ENCODE measurements at places on chromosomes 4 and X.

DNA sequence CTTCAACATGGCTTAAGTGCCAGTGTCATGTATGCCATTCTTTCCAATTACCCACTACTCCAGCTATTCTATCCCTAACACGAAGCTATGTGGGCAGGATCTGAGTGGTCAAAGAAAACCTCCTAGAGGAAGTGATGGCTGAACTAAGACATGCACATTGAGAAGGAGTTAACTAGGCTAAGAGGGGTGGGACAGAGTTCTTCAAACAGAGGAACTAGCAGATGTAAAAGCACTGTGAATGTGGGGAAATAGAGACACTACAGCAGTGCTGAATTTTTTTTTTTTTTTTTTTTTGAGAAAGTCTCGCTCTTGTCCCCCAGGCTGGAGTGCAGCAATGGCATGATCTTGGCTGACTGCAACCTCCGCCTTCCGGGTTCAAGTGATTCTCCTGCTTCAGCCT, 6.2 kb downstream of the JCHAIN start:
- DNase-seq: no peak

GRCh38 chr4:175947117-175947722, 118.4 kb upstream of the WDR17 start:
- DNase-seq: no peak

GRCh38 chrX:111262086-111262485, 8.2 kb downstream of the CAPN6 start:
- DNase-seq: no peak

GRCh38 chr4:100130491-100130890, 59.8 kb downstream of the DDIT4L start:
- no peak for DNase-seq

DNA sequence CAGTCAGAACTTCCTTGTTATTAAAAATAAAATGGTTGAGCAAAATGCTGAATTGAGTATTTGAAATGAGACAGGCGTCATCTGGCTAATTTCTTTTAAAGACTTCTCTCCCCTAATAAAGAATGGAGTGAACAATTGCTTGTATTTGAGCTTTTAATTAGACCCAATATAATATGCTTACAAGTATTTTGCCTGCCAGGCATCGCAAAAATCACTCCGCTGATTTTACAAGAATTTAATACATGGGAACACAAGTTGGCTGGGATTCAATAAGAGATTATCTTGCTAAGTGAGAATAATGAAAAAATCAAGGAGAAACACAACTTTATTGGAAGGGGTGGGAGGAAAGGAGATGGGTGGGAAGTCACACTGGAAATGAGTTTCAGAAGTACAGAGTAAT, 52.3 kb downstream of the KLF3 start:
- no peak for DNase-seq

DNA sequence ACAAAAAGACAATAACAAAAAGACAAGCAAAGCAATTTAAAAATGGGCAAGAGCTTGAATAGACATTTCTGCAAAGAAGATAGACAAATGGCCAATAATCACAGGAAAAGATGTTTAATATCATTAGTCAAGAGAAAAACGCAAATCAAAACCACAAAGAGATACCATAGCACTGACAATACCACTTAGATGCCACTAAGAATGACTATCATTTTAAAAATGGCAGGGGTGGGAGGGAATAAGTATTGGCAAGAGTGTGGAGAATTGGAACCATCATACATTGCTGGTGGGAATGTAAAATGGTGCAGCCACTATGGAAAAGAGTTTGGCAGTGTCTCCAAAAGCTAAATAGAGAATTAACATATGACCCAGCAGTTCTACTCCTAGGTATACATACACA, 15.1 kb upstream of the EXOC1 start:
- DNase-seq: peak; percentile 26

DNA sequence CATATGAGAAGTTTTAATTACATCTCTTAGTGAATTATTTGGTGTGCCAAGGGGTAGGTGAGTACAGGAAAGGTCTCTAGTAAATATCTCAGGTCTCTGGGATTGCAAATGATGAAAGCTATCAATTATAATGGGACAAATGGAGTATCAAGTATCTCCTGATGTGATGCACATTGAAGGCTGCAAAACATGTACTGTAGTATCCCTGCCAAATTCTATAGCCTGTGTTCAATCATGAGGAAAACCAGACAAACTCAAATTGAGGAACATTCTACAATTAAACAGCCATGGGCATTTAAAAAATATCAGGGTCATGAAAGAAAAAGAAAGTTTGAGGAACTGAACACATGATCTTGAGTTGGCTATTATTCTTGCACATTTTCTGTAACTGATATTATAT, 665.4 kb upstream of the PABPC4L start:
- no peak for DNase-seq

GRCh38 chr4:57190601-57191481, 80.7 kb upstream of the IGFBP7 start:
- no peak for DNase-seq

DNA sequence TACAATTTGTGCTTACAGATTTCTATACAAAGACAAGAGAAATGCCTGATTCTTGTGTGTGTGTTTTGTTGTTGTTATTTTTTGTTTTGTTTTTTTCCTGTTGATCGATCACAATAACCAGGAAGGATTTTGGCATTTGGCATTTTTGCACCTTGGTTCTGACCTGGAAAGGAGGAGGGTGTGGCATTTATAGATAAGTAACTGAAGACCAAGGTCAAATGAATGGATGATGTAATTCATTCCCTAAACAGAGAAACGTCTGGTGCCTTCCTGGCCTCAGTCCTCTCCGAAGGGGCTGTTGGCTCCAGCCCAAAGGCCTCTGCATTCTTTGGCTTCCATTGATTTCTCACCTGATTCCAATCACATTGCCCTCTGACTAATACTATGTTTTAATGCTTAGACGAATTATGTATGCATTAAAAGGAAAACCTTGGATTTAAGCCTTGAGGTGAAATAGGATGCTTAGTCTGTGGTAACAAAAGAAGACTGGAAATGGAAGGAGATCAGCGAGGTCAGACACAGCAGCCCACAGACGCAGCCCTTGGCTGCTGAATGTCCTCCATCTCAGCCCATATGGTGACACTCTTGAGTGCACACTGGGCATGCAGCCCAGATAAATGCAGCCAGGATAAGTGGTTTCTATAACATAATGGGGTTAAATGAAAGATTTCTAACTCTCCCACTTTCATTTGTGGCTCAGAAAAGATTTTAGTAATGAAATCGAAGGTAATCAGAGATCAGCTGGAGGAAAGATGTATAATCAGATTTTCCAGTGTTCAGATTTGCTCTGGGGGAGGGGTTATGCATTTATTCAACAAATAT, 60.5 kb upstream of the TRIM2 start:
- DNase-seq: no peak

DNA sequence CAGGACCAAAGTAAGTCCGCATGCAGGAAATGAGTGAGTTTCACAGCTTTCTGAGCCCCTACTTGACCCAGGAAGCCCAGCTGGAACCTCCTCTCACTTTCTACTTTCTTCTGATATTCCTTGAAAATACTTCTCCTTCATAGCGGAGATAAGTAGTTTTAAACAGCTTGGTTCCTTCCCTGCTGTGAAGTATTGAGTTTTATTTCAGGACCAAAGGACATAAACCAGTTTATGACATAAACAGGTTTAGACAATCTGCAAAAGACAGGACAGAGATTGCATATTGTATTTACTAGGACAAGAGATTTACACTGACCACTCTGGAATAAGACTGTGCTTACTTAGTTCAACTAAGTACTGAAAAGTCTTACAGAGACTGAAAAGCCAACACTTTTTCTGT, 54.8 kb downstream of the PAGE2 start:
- DNase-seq: no peak

DNA sequence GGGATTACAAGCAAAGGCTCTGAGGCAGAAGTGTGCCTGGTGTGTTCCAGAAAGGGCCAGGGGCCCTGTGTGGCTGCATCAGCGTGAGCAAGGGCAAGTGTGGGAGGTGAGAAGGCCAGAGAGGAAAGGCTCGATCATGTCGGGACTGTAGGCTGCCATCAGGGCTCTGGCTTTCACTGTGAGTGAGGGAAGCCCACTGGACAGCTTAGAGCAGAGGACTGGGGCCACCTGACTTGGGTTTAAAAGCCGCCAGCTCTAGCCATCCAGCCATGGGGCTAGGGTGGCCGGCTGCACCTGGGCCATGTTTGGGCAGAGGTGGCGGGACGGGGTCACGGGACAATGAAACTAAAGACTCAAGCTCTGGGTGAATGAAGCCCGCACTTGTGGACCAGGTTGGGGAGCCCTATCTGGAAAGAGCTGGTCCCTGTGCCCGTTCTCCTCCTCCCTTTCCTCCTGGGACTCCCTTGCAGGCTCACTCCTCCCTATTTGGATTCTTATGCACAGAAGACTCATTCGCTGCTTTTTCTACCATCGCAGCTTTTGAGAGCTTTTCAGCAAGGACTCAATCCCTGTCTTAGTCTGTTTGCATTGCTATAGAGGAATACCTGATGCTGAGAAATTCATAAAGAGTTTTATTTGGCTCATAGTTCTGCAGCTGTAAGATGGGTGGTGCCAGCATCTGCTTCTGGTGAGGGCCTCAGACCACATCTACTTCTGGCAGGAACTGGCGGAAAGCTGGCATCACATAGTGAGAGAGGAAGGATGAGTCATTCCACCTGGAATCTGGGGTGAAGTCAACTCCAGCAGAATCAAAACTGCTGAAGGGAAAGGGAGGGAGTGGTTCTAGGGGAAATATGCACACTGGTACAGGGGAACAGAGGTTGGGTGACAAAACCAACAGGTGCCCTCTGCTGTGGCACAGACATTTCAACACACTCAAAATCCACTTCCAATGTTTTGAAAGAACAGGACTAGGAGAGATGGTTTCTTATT, 15.3 kb downstream of the CTAG1B start:
- peak; percentile 72 for DNase-seq

DNA sequence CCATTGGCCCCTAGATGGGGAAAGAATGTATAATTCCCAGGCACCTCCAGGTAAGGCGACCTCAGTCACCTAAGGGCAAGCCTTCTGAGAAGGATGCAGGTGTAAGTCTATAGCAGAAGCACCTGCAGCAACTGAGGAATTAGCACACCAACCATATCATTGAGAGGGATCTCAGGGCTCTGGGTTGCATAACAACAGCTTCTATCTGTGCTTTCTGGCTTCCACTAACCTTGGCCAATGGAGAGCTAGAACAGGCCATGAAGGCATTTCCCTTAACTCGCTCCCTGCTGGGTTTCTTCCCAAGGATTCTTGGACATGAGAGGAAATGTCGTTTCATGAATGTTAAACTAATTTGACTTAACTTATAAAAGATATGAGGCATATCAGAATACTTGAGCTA, 177.8 kb upstream of the GK2 start:
- DNase-seq: no peak

DNA sequence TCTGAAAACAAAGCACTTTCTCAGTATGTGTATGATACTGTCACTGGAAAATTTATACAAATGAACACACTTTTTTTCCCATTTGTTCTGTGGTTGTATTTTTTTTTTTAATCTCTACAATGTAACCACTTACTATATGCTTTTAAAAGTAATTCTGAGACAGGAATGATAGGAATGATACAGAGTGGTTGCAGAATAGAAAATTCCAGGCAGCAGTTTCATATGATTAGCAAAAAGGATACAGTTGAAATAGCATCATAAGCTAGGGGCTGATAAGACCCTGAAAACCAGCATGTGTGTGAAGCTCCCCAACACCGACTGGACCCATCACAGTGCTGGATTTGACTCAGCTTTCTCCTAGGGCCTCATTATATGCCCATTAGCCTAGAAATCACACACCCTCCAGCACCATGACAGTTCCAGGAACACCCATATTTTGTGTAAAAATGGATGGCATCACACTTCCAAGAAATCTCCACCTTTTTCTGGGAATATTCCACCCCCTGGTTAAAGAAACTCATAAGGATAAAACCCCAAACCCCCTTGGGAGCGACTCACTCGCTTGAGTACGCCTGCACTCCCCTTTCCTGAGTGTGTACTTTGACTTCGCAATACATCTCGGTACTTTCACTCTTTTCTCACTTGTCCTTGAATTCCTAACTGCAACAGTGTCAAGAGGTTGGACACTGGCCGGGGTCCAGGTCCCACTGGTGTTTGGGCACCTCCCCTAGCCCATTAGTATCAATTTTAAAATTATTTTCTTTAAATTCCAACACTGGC, 77.4 kb upstream of the AGA start:
- no peak for DNase-seq

- DNase-seq: no peak
Measured at GRCh38 chr4:54741202-54741601, 83.4 kb downstream of the KIT start.

GRCh38 chr4:33052241-33052640, 2332.1 kb downstream of the PCDH7 start:
- DNase-seq: no peak

DNA sequence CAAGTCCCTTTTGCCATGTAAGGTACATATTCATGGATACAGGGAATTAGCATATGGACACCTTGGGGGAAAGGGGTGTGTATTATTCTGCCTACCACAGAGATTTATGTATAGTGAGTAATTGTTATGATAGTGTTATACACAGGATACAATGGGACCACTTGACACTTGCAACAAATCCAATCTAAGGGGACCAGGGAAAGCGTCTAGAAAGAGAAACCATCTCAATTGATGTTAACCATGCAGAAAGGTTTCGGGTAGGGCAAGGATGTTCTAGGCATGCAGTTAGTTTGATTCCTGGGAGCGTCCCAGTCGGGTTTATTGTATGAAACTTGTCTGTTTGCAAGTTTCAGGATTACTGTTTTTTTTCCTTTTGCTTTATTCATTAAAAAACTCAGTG, 34.2 kb downstream of the MMRN1 start:
- DNase-seq: no peak

- no peak for DNase-seq
Measured at GRCh38 chrX:110858565-110858964, 62.9 kb upstream of the CHRDL1 start.

GRCh38 chr4:148215202-148215601, 227.0 kb downstream of the NR3C2 start:
- no peak for DNase-seq

DNA sequence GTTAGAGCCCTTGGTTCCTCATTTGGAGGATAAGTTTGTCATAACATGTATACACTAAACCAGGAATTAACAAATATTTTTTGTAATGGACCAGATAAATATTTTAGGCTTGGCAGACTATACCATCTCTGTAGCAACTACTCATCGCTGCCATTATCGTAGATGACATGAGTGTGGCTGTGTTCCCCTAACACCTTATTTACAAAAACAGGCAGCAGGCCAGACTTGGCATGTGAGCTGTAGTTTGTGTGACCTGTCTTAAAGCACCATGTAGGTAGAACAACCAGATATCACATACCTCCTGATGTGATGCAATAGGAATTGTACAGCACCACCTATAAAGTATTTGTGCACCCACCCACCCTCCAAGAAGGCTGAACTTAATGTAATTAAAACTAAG, 82.0 kb downstream of the RASGEF1B start:
- DNase-seq: no peak

GRCh38 chr4:3489451-3489962, 26.4 kb downstream of the DOK7 start:
- no peak for DNase-seq

- no peak for DNase-seq
Measured at GRCh38 chr4:1012034-1012739, 761 bp downstream of the FGFRL1 start.
